ENCODE measurements at places on chromosomes 2 and 18.

GRCh38 chr18:9362869-9363268, 28.3 kb downstream of the TWSG1 start:
- DNase-seq, result no peak

DNA sequence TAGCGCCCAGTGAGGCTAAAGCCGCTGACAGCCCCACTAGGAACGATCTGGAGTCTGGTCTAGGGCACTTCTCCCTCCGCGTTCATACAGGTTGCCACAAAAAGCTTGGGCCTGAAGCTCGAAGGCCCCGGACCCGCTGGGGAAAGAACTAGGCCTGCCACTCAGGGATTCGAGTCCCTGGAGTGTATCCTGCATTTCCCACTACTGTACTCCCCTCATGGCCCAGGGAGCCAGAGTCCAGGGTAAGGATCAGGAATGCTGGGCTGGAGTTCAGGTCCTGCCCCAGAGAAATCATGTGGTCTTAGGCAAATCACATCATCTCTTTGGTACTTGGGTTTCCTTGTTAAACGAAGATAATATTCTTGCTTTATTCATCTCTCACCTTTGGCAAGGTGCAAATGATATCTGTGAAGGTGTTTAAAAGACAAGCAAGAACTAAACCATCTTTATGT, 1.4 kb upstream of the ZFP36L2 start:
- no peak for DNase-seq

DNA sequence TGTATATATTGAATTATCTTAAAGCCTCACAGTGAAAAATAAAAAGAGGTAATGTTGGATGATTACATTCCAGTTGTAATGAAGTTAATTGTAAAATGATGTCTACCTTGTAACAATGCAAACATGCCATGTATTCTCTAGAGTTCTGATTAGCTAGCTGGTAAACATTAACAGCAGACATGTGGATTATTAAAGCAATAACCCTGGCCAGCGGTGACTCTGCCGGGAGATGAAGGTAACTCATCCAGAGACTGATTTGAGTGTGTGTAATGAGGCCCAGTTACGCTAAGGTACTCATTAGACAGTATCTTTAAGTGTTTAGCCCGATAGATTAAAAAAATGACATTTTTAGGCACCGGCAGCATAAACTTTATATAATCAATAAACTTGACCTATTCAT, 79.6 kb upstream of the REV1 start:
- no peak for DNase-seq

- DNase-seq, result no peak
Observed at GRCh38 chr18:8065284-8065683, 498.2 kb downstream of the PTPRM start.

DNA sequence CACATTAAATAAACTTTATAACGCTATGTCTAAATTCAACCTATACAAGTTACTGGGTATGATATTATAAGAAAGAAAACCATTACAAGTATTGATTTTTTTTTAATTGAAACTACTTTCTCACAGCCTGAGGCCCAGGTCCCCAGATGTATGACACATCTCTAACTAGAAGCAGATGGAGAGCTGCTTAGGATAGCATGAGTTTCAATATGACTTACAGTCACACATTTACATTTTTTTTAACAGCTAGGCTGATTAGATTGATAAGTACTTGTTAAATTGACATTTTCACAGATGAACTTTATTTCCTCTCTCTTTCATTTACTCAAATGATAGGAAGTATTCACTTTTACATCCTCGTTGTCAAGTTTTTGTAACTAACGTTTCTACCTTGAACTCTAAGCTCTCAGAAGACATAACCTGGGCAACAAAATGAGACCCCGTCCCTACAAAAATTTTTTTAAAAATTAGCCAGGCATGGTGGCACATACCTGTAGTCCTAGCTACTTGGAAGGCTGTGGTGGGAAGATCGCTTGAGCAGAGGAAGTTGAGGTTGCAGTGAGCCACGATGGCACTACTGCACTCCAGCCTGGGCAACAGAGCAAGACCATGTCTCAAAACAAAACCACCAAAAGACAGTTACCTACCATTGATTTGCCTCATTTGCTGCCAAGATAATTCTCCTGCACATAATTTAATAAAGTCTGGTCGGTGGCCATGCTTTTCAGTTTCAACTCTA, 52.4 kb downstream of the STK39 start:
- DNase-seq, result peak; percentile 31
